ENCODE measurements at places on chromosomes 3 and 15.

DNA sequence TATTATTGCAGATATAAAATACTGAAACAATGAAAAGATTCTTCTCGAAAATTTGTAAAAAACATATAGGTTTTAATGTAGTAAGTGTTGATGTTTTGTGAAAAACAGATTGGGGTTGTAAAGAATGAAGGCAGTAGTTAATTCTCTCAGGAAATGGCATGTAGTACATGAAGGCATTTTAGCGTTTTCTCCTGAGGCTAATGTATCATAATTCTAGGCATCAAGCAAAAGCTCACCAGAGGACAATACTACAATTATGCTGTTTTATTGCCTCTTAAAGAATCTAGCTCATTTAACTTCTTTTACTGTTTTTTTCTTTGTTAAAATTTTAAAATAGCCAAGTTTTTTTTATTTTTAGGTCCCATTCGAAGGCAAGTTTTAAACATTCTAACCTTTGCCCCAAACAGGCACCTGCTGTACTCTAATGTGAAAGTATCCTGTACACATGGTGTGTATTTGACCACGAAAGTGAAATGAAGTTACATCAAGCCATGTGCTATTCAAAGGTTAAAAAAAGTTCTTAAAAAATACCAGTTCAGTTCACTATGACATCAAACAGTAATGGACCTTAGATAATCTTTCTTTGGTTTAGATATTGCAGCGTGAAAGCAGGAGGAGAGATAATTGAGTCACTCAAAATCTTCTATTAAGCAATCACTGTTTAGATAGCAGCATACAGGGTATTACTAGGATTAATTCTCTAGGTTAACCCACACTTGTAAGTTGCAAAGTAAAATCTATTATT, 163.6 kb downstream of the ECT2 start:
- no peak for DNase-seq

- DNase-seq = peak; percentile 82
Measured at GRCh38 chr3:193842029-193842798, 249.2 kb downstream of the OPA1 start.

GRCh38 chr3:37701734-37702433, 159.8 kb upstream of the CTDSPL start:
- DNase-seq = no peak

DNA sequence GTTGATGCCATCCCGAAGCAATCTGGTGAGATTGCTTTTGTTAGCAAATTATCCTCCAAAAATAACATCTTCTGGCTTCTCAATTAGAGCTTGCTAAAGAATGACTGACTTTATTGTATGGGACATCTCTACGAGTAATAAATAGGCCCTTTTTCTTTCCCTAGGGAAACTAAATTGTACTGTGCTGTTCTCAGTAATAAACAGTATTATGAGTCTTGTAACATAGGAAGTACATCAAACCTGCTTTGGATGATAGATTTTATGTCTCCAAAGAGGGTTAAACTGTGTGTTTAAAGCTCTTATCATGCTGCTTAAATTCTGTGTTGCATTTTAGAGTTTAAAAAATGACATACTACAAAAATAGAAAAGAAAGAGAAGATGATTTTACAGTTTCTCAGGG, 153.4 kb upstream of the THRB start:
- DNase-seq = no peak

DNA sequence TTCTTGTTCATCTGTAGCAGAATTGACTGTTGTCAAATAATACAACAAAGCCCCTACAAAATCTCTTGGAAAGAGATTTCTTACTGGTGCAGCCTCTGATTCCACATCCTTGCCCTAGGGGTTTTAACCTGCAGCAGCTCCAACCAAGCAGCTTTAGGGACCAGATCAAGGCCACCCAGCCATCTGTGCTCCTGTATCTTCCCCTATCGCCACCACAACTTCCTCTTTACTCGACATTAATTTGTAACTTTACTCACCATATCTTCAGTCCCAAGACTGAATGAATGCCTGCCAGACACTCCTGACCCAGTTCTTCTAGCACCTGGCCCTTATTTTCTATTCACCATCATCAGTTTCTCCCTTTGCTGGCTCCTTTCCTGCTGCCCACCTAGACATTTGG, 156.6 kb upstream of the IL12A start:
- DNase-seq = no peak

DNA sequence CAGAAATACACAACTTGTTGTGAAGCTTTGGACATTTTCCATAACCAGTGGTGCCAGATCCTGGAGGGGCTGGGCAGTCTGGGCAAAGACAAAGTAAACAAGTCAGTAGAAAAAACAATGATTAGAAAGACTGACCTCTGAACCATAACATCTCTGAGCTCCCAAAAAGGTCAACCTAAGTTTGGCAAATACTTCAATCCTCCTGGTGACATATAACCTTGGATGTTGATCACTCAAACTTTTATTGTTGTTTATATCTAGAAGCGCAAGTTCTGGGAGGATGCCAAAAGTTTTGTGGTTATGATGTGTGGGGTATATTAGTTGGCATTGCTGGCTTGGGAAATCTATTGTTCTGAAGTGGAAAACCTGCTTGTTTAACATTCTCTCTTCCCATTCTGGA, 257.7 kb downstream of the DIPK2A start:
- no peak for DNase-seq

DNA sequence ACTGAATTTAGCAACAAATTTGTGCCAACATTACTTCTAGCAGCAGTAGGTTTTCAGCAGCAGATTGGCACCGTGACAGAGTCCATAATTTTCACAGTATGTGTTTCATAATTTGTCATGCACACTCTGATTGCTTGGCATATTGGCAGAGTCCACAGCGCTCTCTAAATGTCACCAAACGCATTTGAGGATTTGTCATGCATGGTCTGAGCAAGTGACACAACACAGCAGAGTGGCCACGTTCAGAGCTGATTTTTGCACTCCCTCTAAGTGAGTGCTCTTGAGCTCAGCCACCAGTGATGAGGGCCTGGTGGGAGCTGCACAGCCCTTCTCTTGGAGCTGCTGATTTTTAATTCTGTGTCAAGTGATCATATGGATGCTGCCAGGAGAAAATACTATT, 1270.8 kb downstream of the ROBO1 start:
- no peak for DNase-seq

Measured in suppressor macrophage treated with lipopolysaccharide for 4 hours (primary cell).